ENCODE measurements at places on chromosomes 12 and 14. TPM values are rescaled to one million over a fixed set of nuclear protein-coding genes. Genes with fewer than 3 reads are reported as not detected.

POC1B gene
- polyA plus RNA-seq, result 7.5 TPM

ENO2 gene
- polyA plus RNA-seq, result 102 TPM

DNA sequence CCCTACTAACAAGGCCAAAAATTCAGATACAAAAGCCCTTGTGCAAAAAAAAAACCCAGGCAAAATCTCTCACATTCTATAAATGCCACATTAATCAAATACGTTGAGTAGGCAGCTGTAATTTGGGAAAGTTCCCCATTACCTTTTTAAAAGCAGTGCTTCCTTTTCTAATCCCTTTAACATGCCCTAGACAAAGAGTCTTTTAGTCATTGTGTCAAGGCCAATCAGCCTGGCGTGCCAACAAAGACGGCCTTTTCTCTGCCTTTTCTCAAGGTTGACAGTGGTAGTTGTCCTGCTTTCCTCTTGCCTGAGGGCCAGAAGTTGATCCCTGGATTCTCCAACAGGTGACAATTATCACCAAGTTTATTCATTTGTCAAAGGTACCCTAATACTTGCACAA is 62.5 kb upstream of the METAP2 start:
- no peak for DNase-seq

DNA sequence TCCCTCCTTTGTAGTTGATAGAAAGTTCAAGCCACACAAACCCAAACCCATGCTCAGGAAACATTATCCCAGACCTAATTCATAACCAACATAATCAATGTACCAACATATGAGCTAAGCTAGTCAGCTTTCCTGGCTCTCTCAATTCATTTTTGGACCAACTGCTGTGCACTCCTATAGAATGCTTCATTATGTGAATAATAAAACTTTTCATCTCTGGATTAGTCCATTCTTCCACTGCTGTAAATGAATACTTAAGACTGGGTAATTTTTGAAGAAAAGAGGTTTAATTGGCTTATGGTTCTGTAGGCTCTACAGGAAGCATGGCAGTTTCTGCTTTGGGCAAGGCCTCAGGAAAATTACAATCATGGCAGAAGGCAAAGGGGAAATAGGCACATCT is 651.9 kb downstream of the RERGL start:
- no peak for DNase-seq

TC2N gene
- polyA plus RNA-seq, result 9.7 TPM

LYZ gene
- polyA plus RNA-seq, result not detected

ADCY4 gene
- polyA plus RNA-seq, result 0.27 TPM

DNA sequence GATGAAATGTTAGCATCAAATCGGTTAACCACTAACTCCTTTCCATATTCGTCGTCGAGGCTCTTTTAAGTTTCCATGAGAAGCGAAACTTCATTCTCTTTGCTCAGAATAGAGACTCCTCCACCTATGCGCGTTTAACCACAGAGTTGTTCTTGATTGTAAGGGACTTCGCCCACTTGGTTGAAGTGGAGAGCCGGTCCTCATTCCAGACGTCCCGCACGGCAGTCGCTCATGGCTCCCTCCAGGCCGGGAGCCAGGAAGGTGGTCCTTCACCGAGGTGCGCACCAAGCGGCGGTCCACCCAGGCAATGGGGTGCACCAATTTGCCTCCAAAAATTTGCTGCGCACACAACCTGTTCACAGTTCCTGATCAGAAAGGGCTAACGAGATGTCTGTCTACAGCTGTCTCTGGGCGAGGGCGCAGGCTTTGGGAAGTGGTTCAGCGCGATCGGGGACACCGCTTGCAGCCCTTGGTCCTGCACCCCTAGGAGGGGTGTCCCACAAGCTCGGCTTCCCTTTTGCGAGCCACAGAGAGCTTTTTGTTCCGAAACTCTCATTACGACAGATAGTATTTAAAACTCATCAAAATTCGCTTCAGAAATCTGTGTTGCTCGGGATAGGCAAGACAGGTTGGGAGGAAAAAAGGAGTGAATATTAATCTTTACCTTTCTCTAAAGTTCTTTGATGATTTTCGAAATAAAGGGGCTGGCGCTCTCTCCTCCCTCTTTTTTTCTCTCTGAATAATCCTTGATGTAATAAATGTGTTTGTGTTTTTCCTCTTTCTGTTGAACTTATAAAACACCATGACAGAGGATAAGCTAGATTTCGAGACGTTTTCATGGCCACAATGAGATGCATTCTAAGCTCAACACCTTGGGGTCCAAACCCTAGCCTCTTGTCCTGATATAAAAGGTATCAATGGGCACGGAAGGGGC is 6.4 kb upstream of the ALX1 start:
- peak; percentile 67 for DNase-seq

DNA sequence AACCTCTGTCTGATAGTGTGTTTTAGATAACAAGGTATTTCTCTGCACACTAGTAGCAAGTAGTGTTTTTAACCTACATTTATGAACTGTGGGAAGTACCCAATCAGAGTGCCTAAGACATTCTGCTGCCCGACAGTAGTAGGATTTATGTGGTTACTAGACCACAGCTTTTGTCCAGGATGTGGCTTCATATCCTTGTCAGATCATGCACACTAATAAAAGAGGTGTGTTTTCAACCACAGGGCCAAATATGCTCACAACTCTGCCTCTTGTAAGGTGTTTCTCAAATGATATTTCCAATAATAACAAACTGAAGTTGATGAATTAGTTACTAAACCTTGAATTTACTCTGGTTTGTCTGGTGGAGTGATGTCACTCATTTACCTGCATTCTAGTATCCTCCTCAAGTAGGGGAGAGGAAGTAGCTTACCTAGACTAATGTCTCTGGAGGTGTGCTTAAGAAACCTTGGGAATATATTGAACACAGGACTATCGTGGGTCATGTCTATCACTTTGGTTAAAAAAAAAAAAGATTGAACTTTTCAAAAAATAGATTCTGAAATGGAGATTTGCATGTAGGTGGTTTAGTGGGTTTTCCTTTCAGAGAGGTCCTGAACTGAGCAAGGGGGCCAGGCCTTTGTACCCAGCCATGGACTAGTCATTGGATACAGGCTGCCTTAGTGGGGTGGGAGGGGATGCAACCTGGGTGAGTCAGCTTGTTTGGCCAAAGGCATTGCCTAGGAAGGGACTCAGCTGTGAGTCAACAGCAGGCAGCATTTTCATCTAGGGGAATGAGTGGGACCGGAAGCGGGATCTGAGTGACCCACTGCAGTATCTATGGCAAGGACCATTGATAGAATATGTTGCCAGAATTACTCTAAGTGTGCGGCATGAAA is 14.1 kb downstream of the FBXW8 start:
- no peak for DNase-seq

CACNA2D4 gene
- 0.44 TPM for polyA plus RNA-seq

- no peak for DNase-seq
Observed at GRCh38 chr12:132222096-132222807, 78.0 kb downstream of the NOC4L start.

DNA sequence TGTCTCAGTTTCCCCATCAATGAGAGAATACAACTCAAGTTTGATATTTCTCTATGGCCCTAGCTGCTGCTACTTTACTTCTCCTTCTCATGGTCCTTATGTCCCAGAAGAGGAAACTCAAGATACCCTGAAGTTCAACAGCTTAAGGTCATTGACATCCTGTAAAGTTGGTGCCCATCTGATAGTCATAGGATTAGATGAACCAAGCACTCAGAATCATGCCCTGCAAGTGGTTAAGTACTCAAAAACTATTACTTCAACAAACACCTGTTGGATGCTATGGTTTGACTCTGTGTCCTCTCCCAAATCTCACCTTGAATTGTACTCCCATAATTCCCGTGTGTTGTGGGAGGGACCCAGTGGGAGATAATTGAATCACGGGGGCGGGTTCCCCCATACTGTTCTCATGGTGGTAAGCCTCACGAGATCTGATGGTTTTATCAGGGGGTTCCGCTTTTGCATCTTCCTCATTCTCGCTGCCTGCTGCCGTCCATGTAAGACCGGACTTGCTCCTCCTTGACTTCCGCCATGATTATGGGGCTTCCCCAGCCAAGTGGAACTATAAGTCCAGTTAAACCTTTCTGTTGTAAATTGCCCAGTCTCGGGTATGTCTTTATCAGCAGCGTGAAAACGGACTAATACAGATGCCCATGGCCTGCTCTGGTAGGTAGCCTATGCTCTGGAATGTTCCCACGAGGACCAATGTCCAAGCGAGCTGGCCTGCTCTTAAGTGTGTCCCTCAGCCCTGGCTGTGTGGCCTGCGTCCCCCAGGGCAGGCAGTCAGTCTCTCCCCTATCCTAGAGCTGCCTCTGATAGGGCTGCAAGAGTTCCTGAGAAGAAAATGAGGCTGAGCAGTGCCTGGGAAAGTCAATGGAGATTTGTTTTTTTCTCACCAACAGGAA is 18.1 kb downstream of the CAMKK2 start:
- DNase-seq, result no peak

- DNase-seq, result no peak
Observed at GRCh38 chr12:126558219-126558618, 1493.0 kb downstream of the AACS start.

ADGRD1 gene
- polyA plus RNA-seq, result 1.1 TPM

GRCh38 chr14:81187832-81188522 is 32.8 kb downstream of the GTF2A1 start:
- no peak for DNase-seq

GLS2 gene
- polyA plus RNA-seq, result 22.5 TPM

EFS gene
- polyA plus RNA-seq, result 39.0 TPM

GRCh38 chr12:12171991-12172511 is 94.8 kb downstream of the LRP6 start:
- no peak for DNase-seq

- DNase-seq, result peak; percentile 67
Observed at GRCh38 chr14:20631880-20632389, 9.6 kb downstream of the OR6S1 start.

DNA sequence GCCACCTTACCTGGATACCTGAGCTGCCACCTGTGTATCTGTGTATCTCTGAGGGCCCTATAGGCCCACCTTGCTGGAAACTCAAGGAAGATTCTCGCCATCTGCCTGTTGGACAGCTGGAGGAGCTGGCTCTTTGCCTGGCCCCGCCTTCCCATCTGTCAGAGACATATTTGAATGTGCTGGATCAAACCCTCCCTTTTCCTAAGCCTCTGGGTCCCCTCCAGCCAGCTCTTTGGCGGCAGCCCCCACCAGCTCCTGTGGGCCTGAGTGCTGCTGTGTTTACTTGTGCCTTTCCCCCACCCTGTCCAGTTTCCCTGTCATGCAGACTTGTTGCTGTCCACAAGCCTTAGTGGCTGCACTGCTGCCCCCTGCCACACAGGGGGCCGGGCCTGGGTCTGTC is 55.9 kb upstream of the SRSF5 start:
- DNase-seq, result no peak

NINJ2 gene
- polyA plus RNA-seq, result 1.4 TPM

All from H1 (cell line).